Smooth muscle cell of bladder (primary cell): ENCODE measurements at places on chromosomes 2 and 18. TPM values are rescaled to one million over a fixed set of nuclear protein-coding genes. Genes with fewer than 3 reads are reported as not detected.

CCDC141 gene
- total RNA-seq: under 0.01 TPM in 1 of 2 replicates, not detected in the other

CAPN14 gene
- under 0.01 and 0.09 TPM in 2 replicates for total RNA-seq

SPATA3 gene
- total RNA-seq: not detected in 2 replicates

CNPPD1 gene
- total RNA-seq: 20.1 and 25.6 TPM in 2 replicates
